A549 treated with ZK216348 at 1 μM for 4 hours (cell line): ENCODE measurements at places on chromosomes 12 and 14. TPM values are rescaled to one million over a fixed set of nuclear protein-coding genes. Genes with fewer than 3 reads are reported as not detected.

The ASB2 gene
- 0.60 to 2.0 TPM (median 1.0 TPM) in 5 replicates for total RNA-seq

The RD3L gene
- not detected in 5 replicates for total RNA-seq

The PFDN5 gene
- 459 to 605 TPM (median 496 TPM) in 5 replicates for total RNA-seq

The CMAS gene
- total RNA-seq, result 36.0 to 49.8 TPM (median 44.6 TPM) in 5 replicates

The PTPRO gene
- 0.21 TPM in 1 of 5 replicates, not detected in the others for total RNA-seq

The STRAP gene
- 165 to 212 TPM (median 188 TPM) in 5 replicates for total RNA-seq

The IL23A gene
- 0.31 to 0.70 TPM (median 0.46 TPM) in 5 replicates for total RNA-seq

The BCAT1 gene
- total RNA-seq, result 9.1 to 12.2 TPM (median 10.3 TPM) in 5 replicates

The PWP1 gene
- 90.2 to 107 TPM (median 93.9 TPM) in 5 replicates for total RNA-seq

The SMAGP gene
- total RNA-seq, result 23.9 to 26.6 TPM (median 24.1 TPM) in 5 replicates

The CLEC6A gene
- total RNA-seq, result not detected in 5 replicates

The PRH2 gene
- not detected in 5 replicates for total RNA-seq

The TAS2R43 gene
- not detected in 5 replicates for total RNA-seq

The PRPH gene
- total RNA-seq, result 0.92 to 2.1 TPM (median 1.6 TPM) in 5 replicates

The B3GNT4 gene
- total RNA-seq, result 0.59 to 1.7 TPM (median 0.70 TPM) in 5 replicates

The SLC25A21 gene
- 0.34 to 2.3 TPM (median 0.75 TPM) in 5 replicates for total RNA-seq

The BIN2 gene
- total RNA-seq, result 0.09 to 0.19 TPM (median 0.14 TPM) in 4 of 5 replicates, not detected in the other

The SUDS3 gene
- 13.2 to 17.3 TPM (median 15.6 TPM) in 5 replicates for total RNA-seq

The CEBPE gene
- total RNA-seq, result 0.12 TPM in 1 of 5 replicates, not detected in the others

The DEGS2 gene
- total RNA-seq, result 0.91 to 2.0 TPM (median 1.6 TPM) in 5 replicates

The ADAMTS20 gene
- not detected in 5 replicates for total RNA-seq

The FERMT2 gene
- total RNA-seq, result 31.7 to 54.9 TPM (median 44.3 TPM) in 5 replicates

The CPM gene
- total RNA-seq, result 4.9 to 10.1 TPM (median 6.1 TPM) in 5 replicates

The RTN1 gene
- total RNA-seq, result not detected in 5 replicates

The SLC6A15 gene
- total RNA-seq, result 1.5 to 5.8 TPM (median 4.1 TPM) in 5 replicates

The SLC10A1 gene
- not detected in 5 replicates for total RNA-seq

The TTC8 gene
- 39.5 to 43.7 TPM (median 40.1 TPM) in 5 replicates for total RNA-seq

The PLEKHH1 gene
- total RNA-seq, result 3.3 to 5.4 TPM (median 3.7 TPM) in 5 replicates

The MUCL1 gene
- total RNA-seq, result not detected in 5 replicates

The TAS2R9 gene
- total RNA-seq, result not detected in 5 replicates

The PTHLH gene
- 17.6 to 22.9 TPM (median 19.5 TPM) in 5 replicates for total RNA-seq

The KRT79 gene
- total RNA-seq, result 0.09 TPM in 1 of 5 replicates, not detected in the others

The KRT2 gene
- not detected in 5 replicates for total RNA-seq

The FGF6 gene
- not detected in 5 replicates for total RNA-seq

The PKP2 gene
- total RNA-seq, result 3.5 to 7.2 TPM (median 4.3 TPM) in 5 replicates

The LHX5 gene
- not detected in 5 replicates for total RNA-seq

The CBLN3 gene
- total RNA-seq, result 0.59 to 2.1 TPM (median 1.1 TPM) in 5 replicates

The DHRS2 gene
- total RNA-seq, result 5.0 to 9.9 TPM (median 7.3 TPM) in 5 replicates

The INSM2 gene
- 0.07 TPM in 1 of 5 replicates, not detected in the others for total RNA-seq

The PAWR gene
- 43.0 to 84.9 TPM (median 58.9 TPM) in 5 replicates for total RNA-seq
